Stimulated activated CD4-positive, alpha-beta T cell treated with anti-CD3 and anti-CD28 coated beads, Interleukin-1b, Interleukin-23, amount 100 ng/mL, for 4 hours (primary cell): ENCODE measurements at places on chromosomes 5 and 9.

- DNase-seq, result no peak
These were observed 11.4 kb upstream of the ADAMTS16 start for GRCh38 chr5:5128766-5129165.

- no peak for DNase-seq
These were observed 45.0 kb downstream of the PCDHGC5 start for GRCh38 chr5:141533897-141534296.

GRCh38 chr9:83935276-83935935 lies 14.2 kb upstream of the KIF27 start:
- no peak for DNase-seq

- no peak for DNase-seq
These were observed 7.6 kb upstream of the LCP2 start for GRCh38 chr5:170305016-170305645.

DNA sequence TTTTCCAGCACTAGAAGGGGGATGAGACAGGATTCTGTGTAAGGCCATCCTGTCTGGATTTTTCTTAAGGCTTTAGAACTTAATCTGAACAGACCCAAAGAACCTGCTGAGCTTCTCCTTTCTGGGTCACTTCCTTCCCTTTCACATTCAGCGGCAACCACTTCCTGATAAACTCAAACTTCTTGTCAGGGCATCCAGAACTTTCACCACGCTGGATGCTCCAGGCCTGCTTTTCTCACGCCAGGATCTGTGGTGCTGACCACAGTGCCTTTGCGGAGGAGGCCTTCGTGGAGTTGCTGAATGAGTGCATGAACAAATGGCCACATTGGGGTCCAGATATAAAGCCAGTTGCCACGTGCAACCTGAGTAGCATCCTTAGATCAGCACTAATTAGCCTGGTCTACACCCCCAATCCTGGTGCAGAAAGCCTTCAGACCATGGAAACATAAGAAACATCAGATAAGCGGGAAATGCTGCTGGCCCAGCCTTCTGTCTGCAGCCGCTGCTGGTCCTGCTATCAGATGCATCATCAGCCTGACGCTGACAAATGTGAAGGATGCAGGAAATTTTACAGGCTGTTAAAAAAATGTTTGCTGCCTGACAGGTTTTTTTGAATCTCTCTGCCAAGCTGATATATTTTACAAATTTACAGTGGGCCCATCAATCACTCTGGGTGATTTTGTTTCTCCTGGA lies 75.3 kb upstream of the BARHL1 start:
- DNase-seq, result no peak

DNA sequence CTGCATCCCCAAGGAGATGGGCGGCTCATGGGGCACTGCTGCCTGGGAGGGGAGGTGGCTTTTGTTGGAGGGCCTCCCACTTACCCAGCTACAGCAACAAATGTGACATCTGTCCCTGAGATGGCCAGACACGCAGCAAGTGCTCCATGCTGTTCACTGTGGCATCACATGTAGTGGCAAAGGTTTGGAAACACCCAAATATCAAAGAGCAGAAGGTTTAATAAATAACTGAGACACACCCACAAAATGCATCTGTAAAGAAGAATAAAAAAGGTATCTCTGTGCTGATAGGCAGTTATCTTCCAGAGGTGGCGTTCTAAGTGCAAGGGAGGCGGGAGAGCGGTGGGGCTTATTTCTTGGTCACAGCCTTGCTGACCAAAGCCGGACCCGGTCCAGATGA lies 23.3 kb upstream of the CLPTM1L start:
- DNase-seq, result no peak

DNA sequence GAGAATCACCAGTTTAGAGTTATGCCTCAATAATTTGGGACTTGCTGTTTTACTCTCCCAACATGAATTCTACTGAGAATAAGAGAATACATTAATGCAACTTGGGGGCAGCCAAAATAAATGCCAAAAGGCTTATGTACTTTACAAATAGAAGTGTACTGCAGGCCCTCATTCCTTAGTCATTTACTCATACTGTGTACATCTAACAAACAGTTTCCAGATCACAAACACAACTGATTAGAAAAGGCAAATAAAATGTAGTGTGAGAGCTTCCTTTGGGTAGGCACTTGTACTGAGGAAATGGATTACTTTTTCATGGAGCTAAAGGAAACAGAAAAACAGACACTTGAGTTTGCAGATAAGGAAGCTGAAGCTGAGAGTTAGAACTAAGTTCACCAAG lies 12.6 kb downstream of the ANKDD1B start:
- no peak for DNase-seq

DNA sequence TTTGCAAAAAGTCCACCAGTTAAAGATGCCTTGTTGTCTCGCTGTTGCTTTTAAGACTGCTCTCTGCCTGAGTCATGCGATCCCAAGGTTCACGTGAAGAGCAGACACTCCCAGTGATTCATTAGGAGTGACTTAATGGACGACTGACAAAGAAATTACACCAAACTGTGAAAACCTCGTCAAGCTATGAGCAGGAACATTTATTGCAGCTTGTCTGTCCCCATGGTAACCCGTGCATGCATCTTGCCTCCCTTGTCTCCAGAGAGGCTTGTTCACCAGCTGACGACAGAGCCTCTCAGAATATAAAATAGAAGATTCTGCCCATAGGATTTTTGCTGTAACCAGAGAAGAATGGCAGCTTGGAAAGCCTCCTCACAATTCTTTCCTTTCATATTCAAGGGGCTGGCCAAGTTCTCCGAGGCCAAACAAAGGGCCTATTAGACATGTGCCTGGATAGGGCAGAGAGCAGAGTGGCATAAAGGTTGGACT lies 352.7 kb downstream of the SPOCK1 start:
- no peak for DNase-seq

- no peak for DNase-seq
These were observed 318.4 kb downstream of the IRX2 start for GRCh38 chr5:2433086-2433485.

- no peak for DNase-seq
These were observed 18.1 kb downstream of the IRF1 start for GRCh38 chr5:132472431-132472830.

GRCh38 chr5:145221416-145221815 lies 613.7 kb downstream of the PRELID2 start:
- DNase-seq, result no peak

DNA sequence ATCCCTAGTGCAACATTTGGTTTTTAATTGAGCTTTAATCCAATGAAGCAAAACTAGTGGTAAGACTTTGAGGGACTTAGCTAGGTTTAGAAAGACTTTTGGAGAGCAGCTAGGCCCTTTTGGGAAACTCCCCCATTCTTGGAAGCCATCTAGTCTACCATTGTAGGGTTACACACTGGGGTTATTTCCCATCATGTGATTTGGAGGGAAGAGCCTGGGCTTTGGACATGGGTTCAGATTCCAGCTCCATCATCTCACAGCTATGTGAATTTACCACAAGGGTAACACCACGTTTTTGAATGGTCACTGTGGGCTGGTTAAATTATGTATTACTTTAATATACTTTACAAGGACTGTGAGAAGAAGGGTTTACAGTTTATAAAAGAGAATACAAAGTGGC lies 18.3 kb upstream of the TNFSF15 start:
- DNase-seq, result no peak

DNA sequence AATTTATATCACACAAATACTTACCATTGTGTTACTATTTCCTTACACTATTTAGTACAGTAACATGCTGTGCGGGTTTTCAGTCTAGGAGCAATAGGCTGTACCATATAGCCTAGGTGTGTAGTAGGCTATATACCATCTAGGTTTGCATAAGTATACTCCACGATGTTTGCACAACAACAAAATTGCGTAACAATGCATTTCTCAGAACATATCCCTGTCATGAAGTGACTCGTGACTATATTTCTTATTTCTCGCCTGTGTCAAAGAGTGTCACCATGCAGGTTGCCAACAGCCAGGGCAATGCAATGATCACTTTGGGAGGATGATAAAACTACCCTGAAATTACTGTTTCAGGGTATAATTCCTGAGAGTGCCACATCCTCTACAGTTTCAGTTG lies 65.6 kb upstream of the CD180 start:
- DNase-seq, result no peak

DNA sequence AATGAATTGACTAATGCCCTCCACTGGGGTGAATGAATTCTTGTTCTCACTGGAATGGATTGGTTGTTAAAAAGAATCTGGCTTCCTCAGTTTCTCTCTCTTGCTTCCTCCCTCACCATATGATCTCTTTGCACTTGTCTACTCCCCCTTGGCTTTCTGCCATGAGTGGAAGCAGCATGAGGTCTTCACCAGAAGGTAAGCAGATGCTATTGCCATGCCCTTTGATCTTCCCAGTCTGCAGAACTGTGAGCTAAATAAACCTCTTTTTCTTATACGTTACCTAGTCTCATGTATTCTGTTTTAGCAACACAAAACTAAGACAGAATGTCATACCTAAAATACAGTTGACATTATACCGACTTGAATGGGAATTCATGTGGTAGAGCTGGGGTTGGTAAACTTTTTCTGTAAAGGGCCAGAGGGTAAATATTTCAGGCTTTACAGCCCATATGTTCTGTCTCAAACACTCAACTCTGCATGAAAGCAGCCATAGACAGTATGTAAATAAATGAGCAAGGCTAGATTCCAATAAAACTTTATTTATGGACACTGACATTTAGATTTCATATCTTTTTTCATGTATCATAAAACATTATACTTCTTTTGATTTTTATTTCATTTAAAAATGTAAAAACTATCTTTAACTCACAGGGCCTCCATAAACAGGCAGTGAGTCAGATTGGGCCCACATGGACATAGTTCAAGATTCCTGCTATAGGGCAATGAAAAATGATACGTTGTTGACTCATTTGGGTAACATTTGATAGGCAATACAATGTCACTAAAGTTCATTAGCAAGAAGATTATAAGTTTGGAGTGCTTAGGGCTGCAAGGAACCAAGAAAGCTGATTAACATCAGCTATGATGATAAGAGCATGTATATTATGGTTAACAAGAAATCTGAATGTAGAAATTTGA lies 79.4 kb upstream of the TLE4 start:
- no peak for DNase-seq

DNA sequence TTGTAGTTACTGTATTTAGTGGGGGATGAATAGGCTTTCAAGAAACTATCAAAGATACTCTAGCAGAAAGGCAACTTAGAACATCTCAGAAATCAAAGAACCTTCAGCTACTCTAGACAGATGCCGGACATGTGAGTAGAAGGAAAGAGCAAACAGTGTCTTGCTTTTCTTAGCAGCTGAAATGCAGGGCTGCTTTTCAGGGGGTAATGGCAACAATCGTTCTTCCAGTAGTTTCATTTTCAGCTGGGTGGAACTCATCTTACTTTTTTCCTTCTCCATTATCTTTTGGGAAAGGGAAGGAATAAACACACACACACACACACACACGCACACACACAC lies 281.6 kb downstream of the CRB2 start:
- DNase-seq, result no peak

GRCh38 chr5:134409321-134409720 lies 2.4 kb downstream of the CDKN2AIPNL start:
- no peak for DNase-seq

- no peak for DNase-seq
These were observed 11.7 kb downstream of the DNAJB5 start for GRCh38 chr9:35001285-35001677.

DNA sequence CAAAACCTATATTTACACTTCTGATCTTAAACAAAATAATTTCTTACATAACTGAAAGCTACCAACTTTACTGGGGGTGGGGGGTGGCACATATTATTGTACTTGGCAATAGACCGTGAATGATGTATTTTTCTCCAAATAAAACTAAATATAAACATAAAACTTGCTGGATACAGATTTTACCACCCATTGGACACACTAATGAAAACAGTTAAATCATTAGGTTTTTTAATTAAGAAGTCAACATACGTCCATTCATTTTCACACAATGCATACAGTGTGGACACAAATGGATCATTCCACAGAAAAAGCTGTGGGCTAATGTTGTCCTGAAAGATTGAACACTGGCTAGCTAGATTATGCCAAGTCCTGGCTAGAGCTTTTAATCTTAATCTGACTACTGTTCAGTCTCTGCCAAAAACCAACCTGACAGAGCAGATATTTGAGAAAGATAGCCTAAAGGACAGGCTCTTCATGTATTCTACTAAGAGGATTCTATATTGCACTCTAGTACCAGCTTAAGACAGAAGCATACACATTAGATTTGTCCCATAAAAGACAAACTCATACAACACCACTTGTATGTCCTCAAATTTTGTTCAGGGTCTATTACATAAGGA lies 118.1 kb downstream of the SIL1 start:
- DNase-seq, result no peak

DNA sequence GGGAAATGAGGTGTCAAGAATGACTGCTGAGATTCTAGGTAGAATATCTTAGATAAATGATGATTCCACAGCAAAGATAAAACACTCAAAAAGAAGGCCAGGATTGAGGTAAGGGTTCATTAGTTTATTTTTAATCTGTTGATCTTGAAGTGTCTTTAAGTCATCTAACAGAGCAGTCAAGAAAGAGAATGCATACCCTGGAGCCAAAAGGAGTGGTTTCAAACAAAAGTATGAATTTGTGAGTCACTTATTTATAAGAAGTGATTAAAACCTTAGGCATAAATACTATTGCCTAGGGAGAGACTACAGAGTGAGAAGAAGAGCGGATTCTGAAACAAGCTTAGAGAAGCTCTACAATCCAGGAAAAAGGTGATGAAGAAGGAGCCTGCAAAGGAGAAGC lies 541.0 kb downstream of the DTWD2 start:
- DNase-seq, result no peak

GRCh38 chr5:115657881-115658233 lies 32.0 kb upstream of the TMED7 start:
- no peak for DNase-seq

GRCh38 chr9:129330711-129331492 lies 152.8 kb upstream of the IER5L start:
- DNase-seq, result no peak

DNA sequence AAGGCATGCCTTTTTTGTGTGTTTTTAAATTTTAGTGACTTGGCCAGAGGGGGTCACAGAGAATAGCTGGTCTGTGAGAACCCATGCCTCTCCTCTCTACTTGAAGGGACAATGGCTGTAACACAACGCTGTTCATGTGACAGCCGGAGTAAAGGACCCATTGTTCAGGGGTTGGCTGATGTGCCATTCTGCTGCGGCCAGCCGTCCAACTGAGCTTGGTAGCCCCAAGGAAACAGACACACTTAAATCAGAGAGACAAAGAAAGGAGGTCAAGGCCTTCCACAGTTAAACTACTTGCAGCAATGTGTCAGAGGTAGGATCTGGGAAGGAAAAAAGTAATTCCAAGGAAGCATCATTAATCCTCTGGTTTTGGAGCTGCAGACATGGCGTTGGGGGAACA lies 8.1 kb downstream of the MEGF10 start:
- DNase-seq, result no peak
